ENCODE measurements at places on chromosomes 7 and 10.

- no peak for DNase-seq
These were observed 5.4 kb downstream of the TMEM273 start for GRCh38 chr10:49182776-49183175.

DNA sequence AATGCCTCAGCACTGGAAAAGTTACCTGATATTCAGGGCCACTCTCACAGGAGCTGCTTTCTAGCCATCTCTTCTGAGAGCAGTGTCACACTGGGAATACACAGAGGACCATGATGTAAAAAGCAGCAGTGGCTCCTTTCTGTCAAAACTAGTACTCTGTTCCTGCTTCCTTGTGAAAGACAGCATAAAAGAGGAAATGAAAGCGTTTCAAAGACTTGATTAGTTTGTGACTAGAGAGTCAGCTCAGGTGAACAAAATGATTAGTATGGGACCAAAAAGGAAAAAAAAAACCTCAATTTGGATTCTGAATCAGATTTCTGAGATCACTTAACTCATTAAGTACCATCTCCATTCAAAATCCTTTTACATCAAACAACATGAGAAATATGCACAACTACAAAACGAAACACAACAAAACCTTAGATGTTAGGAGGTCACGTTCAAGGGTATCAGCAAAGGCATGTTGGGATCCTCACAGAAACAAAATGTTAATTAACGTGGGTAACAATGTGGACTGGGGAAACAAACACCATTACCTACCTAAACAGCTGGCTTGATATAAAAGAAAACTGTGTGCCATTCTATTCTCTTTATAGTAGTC is 103.7 kb downstream of the MACC1 start:
- no peak for DNase-seq

DNA sequence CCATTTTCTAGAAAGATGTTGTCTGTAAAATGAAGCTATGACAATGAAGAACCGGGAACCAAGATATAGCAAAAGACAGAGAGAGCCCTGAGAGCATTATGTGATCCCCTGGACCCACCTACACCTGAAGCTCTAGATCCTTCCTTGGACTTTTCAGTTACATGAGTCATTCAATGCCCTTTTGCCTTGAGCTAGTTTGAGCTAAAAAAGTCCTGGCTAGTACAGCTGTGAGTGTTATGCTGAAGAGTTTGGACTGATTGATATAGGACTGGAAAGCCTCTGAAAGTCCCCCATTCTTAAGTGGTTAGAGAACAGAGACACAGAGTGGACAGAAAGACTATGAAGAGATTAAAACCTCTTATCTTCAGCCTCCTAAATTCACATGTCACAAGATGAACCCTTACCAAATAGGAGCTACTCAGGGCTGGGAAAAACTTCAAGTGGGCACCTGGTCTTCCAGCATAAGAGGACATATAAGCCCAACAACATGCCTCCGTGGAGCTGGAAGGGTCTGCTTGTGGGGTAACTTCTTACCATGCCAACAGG is 386.8 kb upstream of the NFE2L3 start:
- no peak for DNase-seq

- DNase-seq, result no peak
These were observed 142.5 kb upstream of the PRKCQ start for GRCh38 chr10:6722616-6723004.

- DNase-seq, result no peak
These were observed 20.9 kb upstream of the NFE2L3 start for GRCh38 chr7:26131056-26131589.

DNA sequence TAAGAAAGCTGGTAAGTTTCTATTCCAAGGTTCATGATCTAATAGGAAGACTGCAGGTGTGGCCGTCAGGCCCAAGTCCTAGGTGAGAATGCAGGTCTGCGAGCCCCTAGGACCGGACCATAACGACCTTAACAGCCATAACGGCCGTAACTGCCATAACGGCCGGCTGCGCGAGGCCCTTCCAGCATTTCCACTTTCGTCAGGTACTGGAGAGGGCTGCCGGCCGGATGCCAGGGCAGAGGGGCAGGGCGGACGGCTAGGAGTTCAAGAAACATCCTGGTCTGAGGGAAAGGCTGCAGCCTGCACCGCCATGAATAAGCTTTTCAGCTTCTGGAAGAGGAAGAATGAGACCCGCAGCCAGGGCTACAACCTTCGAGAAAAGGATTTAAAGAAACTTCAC is at the start of gene ANKRD7:
Gene ANKRD7 (plus strand): TSS at position 184 of the 400 bp plus-strand sequence. CDS start 127 bp downstream, at position 311.
- DNase-seq, result peak; percentile 67

- DNase-seq, result no peak
These were observed 35.5 kb upstream of the KDM7A start for GRCh38 chr7:140212100-140212881.

DNA sequence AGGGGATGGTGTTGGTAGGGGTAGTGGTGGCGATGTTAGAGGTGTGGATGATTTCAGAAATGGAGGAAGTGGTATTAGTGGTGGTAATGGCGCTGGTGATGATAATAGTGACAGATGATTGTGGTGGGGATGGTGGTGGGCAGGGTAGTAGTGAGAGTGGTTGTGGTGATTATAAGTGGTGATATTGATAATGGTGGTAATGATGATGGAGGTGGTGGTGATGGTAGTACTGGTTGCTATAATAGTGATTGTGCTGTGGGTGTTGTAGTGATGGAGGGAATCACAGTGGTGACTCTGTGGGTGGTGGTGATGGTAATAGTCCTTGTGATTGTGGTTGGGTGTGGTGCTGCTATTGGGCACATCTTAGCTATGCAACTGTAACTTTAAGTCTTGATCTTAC is 61.6 kb upstream of the TBX20 start:
- DNase-seq, result no peak

DNA sequence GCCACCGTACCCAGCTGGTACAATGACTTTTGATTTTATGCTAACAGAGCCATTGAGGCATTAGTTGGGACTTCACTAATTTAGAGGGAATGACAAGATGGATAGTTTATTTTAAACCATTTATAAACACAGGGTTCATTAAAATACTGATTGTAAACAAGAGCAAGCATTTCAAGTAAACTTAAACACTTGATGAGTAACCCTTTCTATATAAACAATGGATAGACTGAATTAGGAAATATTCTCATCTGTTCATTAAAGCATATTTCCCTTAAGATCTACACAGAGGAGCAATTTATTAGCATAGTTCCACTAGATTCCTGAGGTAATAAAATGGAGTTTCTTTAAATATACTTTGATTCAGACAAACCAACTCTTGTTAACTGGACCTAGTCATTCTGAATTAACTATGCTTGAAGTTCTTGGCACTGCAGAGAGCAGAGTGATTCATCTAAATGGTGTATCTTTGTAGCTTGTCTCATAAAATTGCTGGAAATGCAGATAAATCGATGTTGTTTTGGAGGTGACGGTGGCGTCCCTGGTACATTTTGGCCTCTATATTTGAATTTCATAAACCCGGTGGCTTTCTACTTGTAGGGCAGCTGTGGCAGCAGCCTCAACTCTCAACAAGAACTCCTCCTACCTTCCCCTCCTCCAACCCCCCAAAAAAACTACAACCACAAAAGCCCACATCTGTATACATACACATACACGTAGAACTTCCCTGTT is 15.4 kb upstream of the VDAC2 start:
- no peak for DNase-seq

GRCh38 chr7:2864204-2864985 is 20.3 kb upstream of the GNA12 start:
- no peak for DNase-seq

DNA sequence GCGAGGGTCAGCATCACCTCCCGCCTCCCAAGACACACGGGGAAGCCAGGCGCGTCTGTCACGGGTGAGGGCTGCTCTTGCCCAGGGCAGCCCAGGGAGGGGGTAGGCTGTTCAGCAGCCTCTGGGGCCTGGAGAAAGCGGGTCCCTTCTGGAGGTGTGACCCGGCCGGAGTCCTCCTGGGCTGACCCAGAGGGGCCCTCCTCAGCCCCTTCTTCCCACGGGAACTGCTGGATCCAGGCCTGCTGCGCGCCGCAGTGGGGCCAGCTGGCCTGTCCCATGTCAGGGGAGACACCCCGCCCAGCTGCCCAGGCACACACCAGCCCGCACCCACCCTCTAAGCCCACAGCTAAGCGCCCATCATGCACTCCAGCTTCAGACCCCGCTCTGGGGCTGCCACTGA is 41.8 kb downstream of the INSIG1 start:
- no peak for DNase-seq

DNA sequence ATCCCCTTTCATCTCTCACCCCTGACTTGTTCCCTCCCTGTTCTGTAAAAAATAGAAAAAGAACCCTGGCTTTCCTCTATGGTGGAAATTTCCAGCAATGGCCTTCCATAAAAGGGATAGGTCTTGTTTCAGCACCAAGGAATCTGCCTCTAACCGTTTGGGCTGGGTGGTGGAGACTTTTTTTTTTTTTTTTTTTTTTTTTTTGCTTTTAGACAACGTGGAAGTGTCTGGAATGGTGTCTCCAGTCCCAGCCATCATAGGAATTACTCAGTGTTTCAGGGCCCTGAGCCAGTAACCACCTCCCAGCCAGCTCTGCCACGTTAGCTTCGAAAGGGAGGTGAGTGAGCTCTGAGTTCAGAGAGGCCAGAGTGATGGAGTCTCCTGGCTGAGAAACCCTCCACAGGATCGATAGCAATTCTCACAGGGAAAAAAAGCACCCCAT is 97.3 kb upstream of the COL1A2 start:
- peak; percentile 89 for DNase-seq

GRCh38 chr7:143256932-143257331 is 6.3 kb upstream of the GSTK1 start:
- DNase-seq, result no peak

DNA sequence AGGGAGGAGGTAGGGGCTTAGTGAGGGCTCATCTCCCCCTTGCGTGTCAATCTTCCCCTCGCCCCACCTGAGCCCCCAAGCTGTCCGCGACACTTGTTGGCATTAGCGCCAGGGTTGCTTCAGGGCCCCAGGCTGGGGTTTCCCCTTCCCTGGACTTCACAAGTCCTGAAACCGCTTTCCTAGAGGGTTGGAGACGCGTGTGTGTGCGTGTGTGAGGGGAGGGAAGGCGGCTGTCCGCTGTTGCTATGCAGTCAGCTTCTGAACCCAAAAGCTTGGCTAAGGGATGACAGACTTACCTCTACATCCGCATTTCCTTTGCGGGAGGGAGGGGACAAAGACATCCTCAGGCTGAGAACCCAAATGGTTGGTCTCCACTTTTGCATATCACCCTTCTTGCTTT is 803 bp downstream of the GOLGA7B start:
- no peak for DNase-seq

- DNase-seq, result no peak
These were observed 2.4 kb downstream of the ALOX5 start for GRCh38 chr10:45376371-45376801.

DNA sequence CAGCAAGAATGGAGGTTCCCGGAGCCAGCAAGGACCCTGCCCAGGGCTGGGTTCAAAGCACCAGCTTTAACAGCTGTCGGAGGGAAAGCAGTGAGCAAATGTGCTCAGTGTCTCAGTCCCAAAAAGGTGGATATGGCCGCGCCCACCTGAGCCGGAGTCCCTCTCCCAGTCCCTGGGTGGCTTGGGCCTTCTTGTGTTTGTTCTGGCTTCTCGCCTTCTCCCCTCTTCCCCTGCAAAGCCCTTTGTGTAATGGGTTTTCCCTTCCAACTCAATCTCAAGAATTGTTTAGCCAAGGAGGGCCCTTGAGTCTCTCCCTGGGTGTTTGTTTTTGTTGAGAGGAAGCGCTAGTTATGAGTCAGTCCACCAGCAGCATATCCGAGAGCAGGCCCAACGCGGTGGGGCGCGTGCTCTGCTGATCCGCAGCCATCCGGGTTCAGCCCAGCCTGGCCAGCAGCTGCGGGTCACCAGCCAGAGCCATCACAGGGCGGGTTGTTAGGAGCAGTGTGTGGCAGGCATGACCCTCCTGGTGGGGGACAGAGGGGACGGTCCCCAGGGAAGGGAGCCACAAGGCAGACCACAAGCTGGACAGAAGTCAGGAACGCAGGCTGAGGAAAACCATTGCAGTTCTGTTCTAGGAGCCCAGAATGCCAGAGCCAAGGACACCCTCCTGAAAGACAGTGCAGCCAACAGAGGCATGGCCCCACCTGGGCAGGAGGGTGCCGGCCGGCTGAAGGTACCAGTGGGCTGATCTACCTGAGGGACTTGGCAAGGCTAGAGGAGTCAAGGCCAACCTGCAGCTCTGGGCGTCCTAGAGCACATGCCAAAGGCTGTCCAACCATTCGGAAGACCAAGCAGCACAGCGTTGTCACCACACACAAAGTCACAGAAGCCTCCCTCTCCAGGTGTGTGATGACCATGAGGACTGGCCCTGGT is 21.3 kb downstream of the CALML3 start:
- DNase-seq, result peak; percentile 89

DNA sequence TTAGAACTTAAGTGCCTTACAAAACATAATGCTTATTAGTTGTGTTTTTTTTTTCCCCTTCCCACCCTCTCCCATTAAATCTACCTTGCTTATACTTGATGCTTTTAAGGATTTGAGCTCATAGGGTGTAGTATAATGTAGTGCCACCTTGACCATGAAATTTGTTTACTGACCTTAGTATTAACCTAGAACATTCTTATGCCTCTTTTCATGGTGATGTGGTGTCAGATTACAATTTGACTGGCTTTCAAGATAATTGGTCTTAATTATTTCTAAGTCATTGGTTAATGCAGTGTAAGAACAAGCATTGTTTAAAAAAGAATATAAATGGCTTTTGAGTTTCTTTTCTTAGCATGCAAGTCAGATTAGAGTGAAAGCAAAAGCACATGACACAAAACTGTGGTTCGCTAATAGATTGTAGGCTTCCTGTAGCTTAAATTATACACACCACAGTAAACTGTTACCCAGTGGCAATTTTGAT is 61.8 kb downstream of the ADD3 start:
- no peak for DNase-seq

GRCh38 chr7:101915000-101915399 is 97.6 kb downstream of the CUX1 start:
- DNase-seq, result peak; percentile 23

DNA sequence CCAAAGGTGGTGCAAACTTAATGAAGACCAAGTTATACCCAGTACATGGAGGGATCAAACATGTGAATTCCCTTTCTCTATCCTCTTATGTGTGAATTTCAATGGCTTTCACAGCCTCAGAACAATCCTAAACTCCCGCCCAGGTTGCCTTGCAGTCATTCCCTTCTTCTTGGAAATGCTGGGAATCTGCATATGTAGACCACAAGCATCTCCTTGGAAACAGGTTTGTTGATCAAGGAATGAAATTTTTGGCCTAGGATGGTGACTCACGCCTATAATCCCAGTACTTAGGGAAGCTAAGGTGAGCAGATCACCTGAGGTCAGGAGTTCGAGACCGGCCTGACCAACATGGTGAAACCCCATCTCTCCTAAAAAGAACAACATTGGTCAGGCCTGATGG is 77.8 kb upstream of the ABI1 start:
- DNase-seq, result no peak

DNA sequence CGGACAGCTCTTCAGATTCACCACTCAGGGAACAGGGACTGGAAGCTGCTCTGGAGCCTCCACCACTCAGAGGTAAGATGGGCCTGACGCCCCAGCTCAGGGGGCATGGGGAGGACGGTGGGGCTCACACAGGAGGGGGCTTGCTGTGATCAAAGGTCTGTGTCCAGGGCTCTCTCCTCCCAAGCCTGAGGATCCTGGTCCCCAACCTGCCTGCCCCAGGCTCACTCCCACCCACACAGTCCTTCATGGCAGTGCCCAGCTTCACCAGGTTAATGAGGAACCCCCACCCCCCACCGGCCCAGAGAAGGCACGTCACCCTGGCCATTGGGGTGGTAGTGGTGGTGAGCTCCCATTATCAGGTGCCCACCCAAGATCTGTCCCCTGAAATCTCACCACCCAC is 926.7 kb upstream of the ZNF722 start:
- no peak for DNase-seq
